Osteoblast (primary cell): ENCODE measurements at places on chromosomes 6 and 20. TPM values are rescaled to one million over a fixed set of nuclear protein-coding genes. Genes with fewer than 3 reads are reported as not detected.

DNA sequence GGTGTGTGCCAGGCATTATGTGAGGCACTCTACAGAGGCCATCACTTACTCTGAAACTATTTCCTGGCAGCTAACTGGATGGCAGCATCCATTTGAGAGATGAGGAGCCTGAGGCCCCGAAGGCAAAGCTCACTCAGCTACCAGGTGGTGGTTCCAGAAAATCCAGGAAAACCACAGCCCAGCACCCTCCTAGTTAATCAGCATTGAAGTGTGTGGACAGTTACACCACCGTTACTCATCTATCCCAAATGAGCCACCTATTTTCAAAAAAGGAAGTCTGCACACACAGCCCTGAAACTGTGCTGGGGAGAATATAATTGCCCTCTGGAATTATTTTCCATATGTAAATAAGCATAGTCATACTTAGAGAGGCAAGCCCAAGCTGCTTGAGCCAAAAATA, 67.4 kb downstream of the CNBD2 start:
- H3K27ac ChIP-seq = no peak overlapping the region
- peaks cover 13% of the 10 kb centered on the region for H3K4me1 ChIP-seq
- no peaks in the 10 kb centered on the region for H3K36me3 ChIP-seq
- DNase-seq = peak; percentile 81
- no peak overlapping the region for H3K4me3 ChIP-seq

The NOX3 gene
- not detected in 2 replicates for total RNA-seq

The OR2J3 gene
- total RNA-seq = not detected in 2 replicates

GRCh38 chr6:137870308-137870644, 3.2 kb downstream of the TNFAIP3 start:
- peak overlapping the region; percentile 45 for H3K27ac ChIP-seq
- H3K36me3 ChIP-seq = peaks cover 26% of the 10 kb centered on the region
- H3K4me3 ChIP-seq = peak overlapping the region; percentile 81
- H3K27me3 ChIP-seq = no peaks in the 10 kb centered on the region
- H3K4me1 ChIP-seq = peaks cover 72% of the 10 kb centered on the region

DNA sequence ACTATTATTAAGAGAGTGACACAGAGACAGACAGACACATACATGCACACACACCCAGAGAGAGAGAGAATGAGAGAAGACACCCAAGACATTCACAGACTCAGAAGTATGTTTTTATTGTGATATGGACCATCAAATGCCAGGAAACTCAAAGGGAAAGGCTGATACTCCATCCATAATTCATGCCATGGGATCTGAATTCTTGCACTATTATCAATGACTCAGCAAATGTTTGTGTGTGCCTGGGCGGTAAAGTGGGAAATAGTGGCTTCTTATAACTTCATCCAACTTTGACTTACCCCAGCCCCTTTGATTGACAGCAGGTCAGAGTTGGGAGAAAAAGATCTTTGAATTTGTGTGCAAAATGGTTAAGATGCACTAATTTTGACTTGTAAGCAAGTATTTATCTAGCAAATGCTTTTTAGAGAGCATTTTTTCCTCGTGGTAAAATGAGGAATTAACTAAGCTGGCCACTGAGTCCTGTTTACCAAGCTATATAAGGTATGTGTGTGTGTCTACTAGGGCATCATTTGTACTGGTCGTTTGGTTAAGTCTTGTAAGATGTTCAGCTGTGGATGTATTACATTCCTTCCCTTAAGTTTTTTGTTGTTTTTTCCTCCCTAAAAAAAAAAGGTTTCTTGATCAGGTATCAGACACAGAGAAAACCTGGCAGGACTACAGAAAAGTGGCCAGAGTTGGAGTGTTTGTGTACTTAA, 3.0 kb upstream of the CCN2 start:
- peak; percentile 76 for DNase-seq
- H3K36me3 ChIP-seq = peaks cover 10% of the 10 kb centered on the region
- peaks cover 44% of the 10 kb centered on the region for H3K4me1 ChIP-seq

The SMOC2 gene
- total RNA-seq = 0.36 and 10.6 TPM in 2 replicates

DNA sequence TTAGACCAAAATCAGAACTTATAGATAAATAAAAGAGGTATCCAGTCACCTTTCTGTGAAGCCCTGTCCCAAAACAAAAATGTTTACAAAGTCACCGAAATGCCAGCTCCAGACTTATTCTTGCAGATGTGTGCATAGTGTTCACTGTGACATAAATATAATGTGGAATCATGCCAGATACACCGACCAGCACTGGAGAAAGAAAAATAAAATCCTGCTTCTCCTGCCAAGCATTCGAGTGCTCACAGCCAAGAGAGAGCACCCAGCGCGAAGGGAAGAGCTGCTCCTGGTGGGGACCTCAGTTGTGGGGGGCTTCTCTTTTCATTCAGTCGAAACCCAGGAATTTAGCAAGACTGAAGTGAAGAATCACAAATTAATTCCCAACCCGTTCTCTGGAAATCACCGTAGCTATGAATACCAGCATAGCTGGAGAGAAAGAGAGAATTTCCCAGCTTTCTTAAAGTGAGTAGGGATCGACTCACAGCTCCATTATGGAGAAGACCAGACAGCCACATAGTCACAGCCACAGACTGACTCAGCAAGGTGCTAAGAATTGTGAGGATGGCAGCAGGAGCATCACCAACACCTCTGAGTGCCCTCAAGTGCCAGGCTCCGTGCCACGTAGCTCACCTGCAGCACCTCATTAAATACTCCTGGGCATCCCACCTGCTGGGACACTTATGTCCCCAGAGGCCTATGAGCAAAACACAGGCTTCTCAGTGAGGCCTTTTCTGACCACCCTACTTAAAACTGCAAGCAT, 33.2 kb downstream of the BFSP1 start:
- H3K36me3 ChIP-seq = no peaks in the 10 kb centered on the region
- peaks cover 6% of the 10 kb centered on the region for H3K27me3 ChIP-seq
- no peak for DNase-seq
- H3K4me3 ChIP-seq = peak overlapping the region; percentile 38
- H3K4me1 ChIP-seq = peaks cover 5% of the 10 kb centered on the region
